Left renal cortex interstitium (tissue), 4 donors: ENCODE measurements at places on chromosomes 3 and 15.
A peak's percentile ranks its signal among the peaks of the same experiment; 100 is the strongest.

DNA sequence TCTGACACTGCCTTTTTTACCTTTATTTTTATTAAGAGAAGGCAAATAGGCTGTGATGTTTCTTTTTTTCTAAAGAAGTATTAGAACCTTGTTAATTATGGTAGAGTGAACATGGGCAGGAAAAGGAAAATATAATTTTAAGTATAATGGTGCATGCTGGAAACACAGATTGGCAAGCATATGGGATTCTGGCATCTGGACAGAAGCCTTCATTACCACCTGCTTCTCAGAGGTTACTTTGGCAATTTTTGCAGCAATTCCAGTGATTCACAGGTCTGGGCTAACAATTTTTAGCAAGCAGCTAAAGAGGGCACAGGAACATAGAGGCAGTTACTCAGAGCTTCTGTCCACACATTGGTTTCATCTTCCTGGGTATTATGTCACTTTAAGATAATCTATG lies 258.3 kb downstream of the DIPK2A start:
- no peak for DNase-seq

DNA sequence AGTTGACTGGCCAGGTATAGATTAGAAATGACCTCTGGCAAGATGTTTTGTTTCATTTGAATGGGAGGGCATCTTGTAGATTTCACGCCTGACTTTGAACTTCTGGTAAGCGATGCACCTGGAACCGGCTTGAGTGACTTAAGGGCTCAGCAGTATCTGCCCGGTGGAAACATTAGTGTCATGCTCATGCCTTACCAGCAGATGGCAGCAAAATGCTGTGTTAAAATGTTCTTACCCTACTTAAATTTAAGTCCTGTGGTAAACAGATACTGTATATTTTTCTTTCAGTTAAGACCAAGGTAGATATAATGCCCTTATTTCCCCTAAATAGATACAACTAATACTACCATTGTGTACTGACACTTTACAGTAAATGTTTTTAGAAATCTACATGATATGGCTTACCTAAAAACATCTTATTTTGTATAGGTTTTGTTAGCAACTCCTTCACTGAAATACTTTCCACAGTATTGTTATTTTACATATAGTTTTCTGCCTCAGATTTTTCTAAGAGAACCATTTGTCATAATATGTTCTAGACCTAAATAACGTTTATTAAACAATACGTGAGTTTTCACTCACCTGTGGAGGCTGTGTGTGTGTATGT lies 25.5 kb downstream of the ASB7 start:
- DNase-seq, result peak; percentile 67

DNA sequence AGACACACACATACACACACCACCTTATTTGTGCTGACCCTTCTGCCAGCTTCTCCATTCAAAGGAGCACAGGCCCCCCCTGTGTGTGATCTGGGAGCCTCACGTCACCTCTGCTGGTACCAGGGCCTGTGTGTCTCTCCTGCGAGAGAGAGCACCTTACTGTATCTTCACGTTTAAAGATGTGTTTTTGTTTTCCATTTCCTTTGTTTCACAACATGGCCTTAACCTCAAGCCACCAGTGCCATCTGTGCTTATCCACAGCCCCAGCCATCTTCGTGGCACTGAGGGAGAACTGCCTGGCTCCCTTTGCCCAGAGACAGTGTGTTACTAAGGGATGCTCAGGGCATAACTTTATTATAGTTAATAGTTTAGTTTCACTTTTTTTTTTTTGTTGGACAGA lies 52.3 kb downstream of the ABHD2 start:
- no peak for DNase-seq

DNA sequence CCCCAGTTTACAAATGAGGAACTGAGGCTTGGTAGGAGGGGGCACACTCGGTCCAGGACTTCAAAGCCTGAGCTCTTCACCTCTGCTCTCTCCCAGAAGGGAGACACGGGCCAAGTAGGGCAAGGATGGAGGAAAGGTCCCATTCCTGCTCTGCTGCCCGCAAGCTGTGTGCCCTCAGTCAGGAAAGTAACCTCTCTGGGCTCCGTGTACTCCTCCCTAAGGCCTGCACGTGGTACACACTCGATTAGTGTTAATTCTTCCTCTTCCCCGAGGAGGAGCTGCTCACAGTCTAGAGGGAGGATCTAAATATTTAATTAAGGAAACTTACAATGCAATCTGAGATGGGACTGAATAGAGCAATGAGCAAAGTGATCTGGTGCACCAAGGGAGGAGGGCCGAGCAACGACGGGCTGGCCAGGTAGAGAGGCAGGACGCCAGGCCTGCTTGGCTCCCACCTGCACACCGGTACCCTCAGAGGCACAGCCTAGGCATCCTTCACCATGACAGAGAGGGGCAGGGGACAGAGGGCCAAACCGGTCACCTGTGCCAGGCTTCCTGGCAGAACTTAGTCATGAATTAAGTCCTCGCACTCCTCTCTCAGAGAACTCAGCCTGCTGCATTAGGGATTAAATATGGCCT lies 47.2 kb upstream of the IQSEC1 start:
- DNase-seq, result no peak
